ENCODE measurements at places on chromosomes 2 and 18.

DNA sequence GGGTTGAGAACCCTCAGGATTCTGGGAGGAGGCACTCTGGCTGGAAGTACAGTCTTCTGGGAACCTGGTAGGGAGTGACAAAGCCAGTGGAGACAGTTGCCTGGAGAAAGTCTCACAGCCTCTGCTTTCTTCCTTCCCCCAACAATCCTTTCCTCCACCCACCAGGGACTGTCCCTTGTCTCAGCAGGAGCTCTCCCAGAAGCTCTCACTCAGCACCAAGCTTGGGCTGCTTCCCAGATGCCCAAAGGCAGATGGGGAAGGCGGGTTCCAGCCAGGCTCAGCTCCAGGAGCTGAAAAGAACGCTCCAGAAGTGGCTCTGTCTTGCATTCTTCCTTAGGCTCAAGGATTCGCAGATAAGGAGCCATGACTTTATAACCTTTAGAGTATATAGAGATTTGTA lies 7.6 kb upstream of the NAGK start:
- DNase-seq, result no peak

DNA sequence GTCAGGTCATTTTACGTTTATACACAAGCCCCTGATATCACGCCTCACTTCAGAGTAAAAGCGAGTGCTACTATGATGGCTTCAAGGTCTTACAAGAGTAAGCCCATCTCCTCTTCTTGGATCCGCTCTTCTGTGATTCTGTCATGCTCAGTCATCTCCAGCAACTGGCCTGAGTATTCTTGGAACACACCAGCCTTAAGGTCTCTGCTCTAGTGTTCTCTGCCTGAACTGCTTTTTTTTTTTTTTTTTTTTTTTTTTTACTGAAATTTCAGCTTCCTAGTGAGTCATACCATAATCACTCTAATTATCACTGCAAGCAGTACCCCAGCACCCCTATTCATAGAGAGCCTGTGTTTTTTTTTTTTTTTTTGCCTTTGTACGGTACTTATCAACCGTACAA lies 1228.9 kb downstream of the CNTNAP5 start:
- no peak for DNase-seq

DNA sequence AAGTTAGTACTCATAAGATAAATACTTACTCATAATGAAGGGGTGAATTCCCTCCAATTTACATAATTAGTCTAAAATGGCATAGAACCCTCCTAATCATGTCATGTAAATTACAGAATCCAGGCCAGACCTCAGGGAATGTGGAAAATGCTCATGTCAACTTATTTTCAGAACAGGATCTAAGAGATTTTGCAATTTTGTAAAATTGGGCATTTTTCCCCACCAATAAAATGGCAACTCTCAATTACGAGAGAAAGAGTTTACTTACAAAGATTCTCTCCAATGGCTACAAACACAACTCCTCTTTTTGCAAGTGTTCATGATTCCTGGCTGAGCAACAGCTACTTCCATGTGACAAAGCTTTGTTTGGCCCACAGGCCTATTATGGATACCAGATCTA lies 33.8 kb upstream of the SP5 start:
- DNase-seq, result no peak

- DNase-seq, result no peak
These were observed 562 bp downstream of the CENPA start for GRCh38 chr2:26786207-26787028.

- no peak for DNase-seq
These were observed 19.1 kb upstream of the VIT start for GRCh38 chr2:36677386-36677785.

- no peak for DNase-seq
These were observed 241.4 kb upstream of the KLHL14 start for GRCh38 chr18:33014060-33014796.

GRCh38 chr2:34899079-34899478 lies 1300.0 kb upstream of the FAM98A start:
- no peak for DNase-seq

GRCh38 chr2:68767031-68767961 lies 32.7 kb downstream of the ARHGAP25 start:
- no peak for DNase-seq

DNA sequence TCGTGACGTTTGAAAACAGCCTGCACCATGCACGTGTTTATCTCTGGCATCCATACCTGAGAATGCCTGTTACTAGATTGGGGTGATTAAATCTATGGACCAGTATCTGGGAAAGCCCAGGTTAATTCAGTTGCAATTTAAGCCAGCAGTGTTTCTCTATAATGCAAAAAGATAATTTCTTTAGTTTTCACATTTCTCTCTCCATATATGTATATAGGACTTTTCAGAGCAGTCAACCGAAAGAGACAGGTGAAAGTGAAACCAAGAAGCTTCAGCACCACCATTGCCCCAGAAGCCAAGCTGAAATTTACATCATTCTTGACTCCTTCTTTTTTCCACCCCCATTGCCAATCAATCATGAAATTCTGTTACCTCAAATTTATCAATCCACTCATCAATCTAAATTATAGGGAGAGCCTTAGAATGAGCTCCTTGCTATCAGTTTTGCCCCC lies 2.7 kb upstream of the LRP2 start:
- no peak for DNase-seq

DNA sequence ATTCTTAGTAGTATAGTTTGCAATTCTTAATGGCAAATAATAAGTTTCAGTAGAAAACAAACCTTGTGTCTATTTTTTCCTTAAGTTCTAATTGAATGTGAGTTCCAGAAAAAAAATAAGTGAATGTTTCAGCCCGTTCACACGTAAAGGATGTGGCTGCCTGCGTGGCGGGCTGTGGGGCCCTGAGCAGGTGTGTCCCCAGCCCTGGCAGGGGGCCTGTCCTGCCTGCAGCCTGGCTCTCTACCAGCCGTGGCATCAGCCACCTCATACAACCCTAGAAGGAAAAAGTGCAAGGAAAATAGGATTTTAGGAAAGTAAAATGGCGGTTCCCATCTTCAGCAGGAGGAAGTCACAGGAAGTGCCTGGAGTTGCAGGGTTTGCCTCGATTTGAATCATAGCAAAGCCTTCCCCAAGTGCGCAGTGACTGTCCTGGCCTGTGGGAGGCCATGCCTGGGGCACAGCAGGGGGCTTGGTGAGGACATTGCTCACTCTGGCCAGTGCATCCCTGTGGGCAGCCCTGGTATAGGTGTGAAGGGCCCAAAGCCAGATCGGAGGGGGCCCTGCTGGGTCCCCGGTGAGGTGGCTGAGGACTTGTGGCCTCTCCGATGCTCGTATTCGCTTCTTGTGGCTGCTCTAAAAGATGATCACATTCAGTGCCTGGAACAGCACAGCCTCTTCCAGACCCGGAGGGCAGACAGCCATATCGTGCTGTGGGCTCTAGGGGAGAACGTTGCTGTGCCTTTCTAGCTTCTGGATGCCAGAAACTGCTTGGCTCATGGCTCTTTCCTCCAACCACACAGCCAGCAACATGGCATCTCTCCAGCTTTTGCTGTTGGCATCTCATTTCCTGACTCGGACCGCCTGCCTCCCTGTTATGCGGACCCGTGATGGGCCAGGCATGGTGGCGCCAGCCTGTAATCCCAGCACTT lies 12.6 kb downstream of the DTYMK start:
- no peak for DNase-seq

- DNase-seq, result no peak
These were observed 188.9 kb downstream of the LDLRAD4 start for GRCh38 chr18:13407484-13407883.

DNA sequence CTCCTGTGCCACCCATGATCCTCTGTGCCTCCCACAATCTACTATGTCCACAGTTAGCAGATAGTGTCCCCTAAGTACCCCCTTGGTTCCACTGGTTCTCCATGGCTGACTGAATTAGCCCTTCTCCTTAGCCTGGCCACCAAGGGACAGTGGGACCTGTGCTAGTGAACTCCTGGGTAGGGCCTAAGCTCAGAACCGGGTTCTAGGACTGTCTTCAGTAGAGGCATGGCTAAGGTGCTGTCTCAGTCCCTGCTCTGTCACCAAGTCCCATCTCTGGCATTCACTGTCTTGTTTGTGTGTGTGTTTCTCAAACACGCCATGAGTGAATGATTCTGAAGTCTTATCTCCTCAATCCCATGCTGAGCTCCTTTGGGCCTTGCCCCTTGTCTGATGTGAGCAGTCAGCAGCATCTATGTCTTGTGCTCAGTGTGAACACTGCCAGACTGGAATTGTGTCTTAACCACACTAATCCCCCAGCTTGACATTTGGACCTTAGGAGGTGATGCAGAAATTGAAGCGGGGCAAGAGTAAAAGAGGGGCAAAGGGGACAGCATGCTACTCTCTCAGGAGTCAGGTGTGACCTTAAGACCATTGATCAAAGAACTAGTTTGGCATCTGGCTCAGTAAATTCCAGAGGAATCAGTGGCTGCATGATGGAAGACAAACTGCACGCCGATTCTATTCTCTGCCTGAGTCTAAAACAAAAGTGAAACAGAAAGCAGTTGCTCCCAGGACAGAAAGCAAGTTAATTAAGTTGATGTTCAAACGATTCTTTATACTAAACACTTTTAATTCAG lies 190.5 kb downstream of the ALPK2 start:
- DNase-seq, result no peak

DNA sequence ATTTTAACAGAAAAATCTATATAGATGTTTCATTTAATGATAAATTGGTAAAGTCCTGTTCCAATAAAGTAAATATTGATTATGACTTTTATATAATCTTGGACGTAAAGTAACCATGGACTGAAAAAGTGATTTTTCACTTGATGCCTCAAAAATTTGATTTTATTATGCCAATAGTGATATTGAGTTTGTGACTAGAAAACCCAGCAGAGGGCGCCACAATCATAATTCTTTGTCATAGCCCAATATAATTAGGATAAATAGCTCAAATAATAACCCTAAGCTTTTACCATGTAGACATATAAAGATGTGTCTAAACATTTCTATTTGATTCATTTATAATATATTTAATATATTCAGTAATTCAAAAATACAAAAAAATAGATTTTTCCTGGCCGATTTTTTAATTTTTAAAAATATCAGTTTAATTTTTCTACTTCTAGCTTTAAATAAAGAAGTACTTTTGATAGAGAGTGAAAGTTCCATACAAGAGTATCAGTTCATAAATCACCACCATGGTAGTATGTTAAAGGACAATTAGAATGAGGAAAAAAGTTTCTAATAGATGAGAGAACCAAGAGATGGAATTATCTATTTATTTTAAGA lies 30.7 kb downstream of the CAMKMT start:
- peak; percentile 60 for DNase-seq

- DNase-seq, result no peak
These were observed 6.0 kb downstream of the EDAR start for GRCh38 chr2:108983061-108983460.

DNA sequence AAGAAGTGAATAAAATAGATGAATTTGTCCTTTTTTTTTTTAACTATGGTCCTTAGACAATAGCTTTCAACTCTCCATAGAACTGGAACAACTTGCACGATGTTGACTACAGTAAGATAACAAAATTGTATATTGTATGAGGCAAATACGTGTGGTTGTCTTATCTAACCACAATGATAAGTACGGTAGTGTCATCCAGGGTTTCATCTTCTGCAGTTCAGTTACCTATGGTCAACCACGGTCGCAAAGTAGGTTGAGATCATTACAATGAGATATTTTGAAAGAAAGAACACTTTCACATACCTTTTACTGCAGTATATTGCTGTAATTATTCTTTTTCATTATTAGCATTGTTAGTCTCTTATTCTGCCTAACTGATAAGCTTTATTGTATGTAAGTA lies 295.2 kb downstream of the PARD3B start:
- DNase-seq, result no peak

GRCh38 chr2:51153236-51153635 lies 121.3 kb upstream of the NRXN1 start:
- no peak for DNase-seq

DNA sequence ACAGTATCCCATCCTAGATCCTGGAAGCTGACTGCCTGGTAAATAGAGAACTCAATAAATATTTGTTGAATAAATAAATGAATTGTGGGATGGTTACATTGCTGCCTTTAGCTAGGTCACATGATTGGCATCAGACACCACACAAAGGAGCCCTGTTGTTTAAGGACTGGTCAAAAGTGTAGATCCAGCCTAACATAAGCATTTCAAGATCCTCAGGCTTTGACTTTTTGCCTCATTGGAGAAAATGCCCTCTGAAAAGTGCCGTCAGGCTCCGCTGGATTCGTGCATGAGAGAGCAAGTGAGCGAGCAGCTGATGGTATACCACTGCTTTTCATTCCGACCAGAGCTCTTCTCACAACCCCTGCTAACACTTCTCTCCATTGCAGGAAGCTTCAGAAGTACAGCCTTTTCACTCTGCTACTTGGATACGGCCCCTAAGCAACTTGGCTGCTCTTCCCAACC lies 1.3 kb upstream of the ZNF24 start:
- peak; percentile 38 for DNase-seq

- no peak for DNase-seq
These were observed 32.6 kb downstream of the MRPL33 start for GRCh38 chr2:27804146-27804545.

- no peak for DNase-seq
These were observed 463.2 kb downstream of the CDH2 start for GRCh38 chr18:27713738-27714095.

DNA sequence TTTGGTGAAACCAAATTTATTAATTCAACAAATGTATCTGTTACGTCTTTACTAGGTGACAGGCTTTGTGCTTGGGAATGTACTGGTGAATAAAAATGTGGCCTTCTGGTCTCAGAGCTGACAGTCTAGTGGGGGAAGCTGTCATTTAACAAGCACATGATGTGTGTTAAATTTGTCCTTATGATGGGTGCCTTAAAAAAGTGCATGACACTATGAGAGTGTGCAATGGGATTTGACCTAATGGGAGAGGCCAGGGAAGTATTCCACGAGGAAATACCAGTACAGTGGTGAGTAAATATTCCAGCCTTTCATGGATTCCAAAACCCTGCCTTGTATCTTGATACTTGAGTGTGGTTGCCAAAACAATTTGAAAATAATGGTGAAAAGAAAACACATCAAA lies 308.9 kb downstream of the PLCL1 start:
- DNase-seq, result no peak

- no peak for DNase-seq
These were observed 115.3 kb downstream of the BCL11A start for GRCh38 chr2:60438131-60438530.

DNA sequence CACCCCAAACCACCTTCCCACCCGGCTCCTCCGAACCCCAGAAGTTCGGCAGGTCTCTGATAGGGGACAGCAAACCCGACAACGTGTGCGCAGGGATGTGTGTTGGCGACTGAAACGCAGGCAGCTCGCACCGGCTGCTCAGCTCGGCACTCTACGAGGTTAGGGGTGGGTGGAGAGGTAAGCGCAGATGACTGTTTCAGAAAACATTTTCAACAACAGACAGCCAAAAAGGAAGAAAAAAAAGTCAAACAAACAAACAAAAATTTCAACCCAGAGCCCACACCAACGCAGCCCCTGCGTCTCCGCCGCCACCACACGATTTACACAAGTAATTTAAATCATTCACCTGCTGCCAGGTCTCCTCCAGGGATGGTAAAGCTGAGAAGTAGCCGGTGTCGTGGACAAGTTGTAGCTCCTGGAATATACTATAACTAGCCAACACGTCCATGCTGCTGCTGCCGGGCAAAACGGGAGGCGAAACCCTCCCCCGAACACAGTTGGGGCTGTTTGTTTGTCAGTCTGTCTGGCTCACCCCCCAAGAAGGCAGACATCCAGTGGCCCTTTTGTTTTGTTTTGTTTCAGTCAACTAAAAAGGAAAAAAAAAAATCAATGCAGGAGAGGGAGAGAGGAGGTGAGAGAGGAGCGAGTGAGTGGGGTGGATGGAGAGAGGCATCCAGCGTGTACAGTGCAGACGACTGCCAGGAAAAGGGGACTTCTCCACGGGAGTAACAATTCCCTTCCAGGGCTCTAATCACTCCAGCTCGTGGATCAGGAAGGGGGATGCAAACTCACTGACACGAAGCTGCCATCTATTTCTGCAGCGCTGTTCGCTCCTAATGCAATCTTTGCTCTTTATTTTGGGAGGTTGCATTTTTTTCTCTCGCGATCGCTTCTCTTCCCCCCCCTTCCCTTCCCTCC lies at the start of gene KLF7:
Gene KLF7 (minus strand): TSS at position 828 of the 918 bp plus-strand sequence. CDS start 380 bp downstream, at position 448.
- DNase-seq, result peak; percentile 56
